ENCODE measurements at places on chromosomes 1 and 21.

DNA sequence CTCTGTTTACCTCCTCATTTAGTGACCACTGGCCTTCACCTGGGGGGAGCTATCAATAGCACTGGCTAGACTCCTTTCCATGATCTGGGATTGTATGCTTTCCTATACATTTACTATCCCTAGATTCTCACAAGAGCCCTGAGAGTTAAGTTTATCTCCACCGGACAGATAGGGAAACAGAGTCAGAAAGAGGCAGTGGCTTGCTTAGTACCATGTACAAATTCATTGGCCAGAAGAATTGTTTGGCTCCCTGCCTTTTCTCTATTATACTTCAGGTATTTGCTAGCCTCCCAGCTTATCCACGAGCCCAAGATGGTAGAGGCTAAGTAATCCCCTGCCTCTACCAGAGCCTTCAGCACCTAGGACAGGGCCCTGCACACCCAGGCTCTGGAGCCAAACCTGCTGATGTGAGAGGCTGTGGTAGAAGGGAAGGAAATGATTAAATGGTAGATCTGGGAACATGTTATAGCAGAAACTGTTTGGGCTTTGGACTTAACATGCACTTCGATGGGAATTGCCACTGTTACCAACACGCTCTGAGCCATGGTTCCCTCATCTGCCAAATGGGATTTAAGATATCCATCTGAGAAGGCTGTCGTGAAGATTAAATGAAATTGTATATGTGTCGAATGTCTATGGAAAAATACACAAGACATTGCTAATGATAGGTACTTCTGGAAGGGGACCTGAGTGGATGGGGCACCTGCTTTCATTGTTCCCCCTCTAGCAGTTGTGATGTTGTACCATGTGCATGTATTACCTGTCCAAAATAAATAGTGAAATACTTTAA is 3.1 kb upstream of the BLACAT1 start:
- peak; percentile 21 for DNase-seq

- DNase-seq, result no peak
Measured at GRCh38 chr1:27876341-27877114, 4.2 kb downstream of the THEMIS2 start.

GRCh38 chr1:153990468-153991150 is at the start of gene RPS27:
RPS27 (plus strand) TSS chr1:153990762; CDS start chr1:153990797, 35 bp downstream.
- peak; percentile 98 for DNase-seq

DNA sequence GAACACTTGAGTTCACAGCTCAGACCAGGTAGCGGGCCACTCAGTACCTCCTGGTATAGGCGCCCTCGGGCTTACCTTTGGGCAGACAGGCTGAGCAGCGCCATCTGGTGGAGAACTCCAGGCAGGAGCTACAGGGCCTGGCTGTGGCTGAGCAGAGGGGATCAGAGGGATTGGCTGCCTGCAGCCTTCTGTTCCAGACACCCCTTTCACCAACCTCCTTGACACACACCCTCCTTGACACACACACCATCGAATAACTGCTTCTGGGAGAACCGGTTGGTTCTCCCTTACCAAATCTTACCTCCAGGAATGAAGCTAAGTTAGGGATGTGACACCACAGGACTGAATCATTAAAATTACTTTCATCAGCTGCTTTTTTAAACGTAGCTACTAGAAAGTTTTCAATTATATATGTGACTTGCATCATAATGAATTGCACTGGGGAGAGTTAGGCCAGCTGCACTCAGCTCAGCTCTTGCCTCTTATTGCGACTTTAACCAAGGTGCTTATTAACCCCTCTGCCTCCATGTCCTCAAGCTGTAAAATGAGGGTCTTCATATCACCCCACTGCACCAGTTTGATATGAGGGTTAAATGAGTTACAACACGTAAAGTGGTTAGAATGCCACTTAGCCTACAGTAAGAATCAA is 6.6 kb downstream of the LIN28A start:
- peak; percentile 86 for DNase-seq

DNA sequence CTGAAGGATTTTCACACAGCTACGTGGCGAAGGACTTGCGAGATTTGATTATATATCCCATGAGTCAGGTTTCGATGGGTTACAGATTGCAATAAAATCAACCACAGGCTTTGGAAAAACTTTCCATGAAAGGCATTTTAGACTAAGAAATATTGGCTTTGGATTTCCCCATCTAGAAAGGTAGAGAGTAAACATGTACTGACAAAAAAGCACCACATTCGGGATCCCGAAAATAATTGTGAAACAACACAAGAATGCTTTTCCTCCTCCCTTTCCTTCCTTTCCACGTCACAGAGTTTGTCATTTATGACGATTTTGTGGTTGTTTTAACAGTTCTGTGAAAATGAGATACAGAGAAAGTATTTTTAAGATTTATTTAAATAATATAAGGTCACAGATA is 38.5 kb downstream of the TGFB2 start:
- no peak for DNase-seq

- DNase-seq, result no peak
Measured at GRCh38 chr1:248752161-248753028, 3.2 kb downstream of the LYPD8 start.

GRCh38 chr1:93723110-93723509 is 41.5 kb upstream of the BCAR3 start:
- DNase-seq, result no peak

Data from GM12865 (cell line).